NCI-H1436 treated with DMSO at 0.1 percent for 48 hours (cell line): ENCODE measurements at places on chromosomes 6 and 20.

- DNase-seq, result no peak
Observed at GRCh38 chr6:122754191-122754731, 25.3 kb upstream of the FABP7 start.

GRCh38 chr20:53085720-53086119, 113.6 kb downstream of the TSHZ2 start:
- no peak for DNase-seq

GRCh38 chr6:73727114-73727513, 31.1 kb downstream of the CD109 start:
- no peak for DNase-seq

DNA sequence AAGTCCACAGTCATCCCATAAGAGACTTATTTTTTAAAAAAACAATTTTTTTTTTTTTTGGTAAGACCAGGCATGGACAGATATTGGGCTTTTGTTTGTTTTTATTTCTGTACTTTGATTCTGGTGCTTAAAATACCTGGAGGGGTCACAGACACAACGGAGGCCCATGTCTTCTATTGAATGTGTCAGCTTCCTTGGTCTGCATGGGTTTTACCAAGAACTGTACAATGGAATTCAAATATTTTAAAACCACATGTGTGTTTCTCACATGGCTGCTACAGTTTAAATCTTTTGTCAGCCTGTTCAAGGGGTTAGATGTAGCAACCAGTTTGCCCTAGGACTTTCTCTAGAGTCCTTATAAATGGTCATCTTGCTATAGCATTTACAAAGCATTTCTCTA, 139.8 kb downstream of the SOX4 start:
- no peak for DNase-seq

DNA sequence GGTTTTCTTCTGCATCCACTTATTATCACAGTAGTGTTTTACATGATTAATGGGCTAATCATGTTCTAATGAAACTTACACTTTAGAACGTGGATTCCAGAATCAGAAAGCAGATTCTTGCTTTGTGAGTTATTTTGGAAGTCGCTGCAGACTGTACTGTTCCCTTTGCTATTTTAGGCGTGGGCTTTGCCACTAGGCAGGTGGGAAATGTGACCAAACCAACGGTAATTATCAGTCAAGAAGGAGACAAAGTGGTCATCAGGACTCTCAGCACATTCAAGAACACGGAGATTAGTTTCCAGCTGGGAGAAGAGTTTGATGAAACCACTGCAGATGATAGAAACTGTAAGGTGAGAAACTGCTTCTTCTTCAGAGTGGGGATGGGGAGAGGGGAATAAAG, 598 bp downstream of the FABP7 start:
- DNase-seq, result no peak

GRCh38 chr6:154359161-154359574, 2.6 kb upstream of the IPCEF1 start:
- no peak for DNase-seq

- DNase-seq, result no peak
Observed at GRCh38 chr20:55415567-55416142, 589.7 kb downstream of the CBLN4 start.

DNA sequence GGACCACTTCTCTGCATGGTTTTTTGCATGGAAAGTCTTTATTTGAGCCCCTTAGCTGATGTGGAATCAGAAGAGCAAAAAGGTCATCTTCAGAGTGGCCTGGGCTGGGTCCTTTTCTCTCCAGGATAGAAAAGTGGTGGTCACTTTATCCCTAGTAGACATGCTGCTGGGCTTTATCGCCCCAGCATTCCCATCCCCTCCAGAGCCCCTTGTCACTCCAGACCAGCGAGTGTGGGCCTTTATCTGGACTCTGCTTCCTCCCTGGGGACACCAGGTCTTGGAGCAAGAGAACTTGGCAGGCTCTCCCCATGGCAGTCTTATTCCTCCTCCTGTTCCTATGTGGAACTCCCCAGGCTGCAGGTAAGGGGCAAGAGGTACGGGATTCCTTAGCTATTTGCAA, at the start of gene LY6G6F:
Gene LY6G6F, plus strand, starts transcription at position 268 of the 400 bp plus-strand sequence. Its CDS starts 41 bp downstream, at position 309.
- no peak for DNase-seq

GRCh38 chr20:62875419-62876361, 14.1 kb upstream of the TCFL5 start:
- no peak for DNase-seq

GRCh38 chr20:46674253-46675083, 14.8 kb downstream of the TP53RK start:
- DNase-seq, result no peak

- no peak for DNase-seq
Observed at GRCh38 chr6:386688-387266, 4.8 kb upstream of the IRF4 start.

DNA sequence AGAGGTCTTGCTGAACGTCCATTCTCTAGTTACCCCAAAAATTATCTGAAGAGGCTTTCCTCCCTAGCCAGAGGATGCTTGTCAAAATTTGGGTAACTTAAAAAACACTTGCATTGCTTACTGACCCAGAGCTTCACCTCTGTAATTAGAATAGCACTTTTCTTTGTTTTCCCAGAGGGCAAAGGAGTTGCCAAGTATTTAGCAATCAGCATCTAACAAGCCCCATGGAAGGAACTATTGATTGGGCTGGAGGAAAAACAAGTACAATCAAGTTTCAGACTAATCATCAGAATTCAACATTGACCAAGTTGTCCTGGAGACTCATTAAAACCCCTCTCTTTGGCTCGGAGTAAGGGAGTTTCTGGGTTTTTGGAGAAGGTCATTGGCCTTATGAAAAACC, 226.4 kb downstream of the TBC1D7 start:
- DNase-seq, result no peak

- no peak for DNase-seq
Observed at GRCh38 chr6:34059136-34059731, 86.7 kb downstream of the GRM4 start.

DNA sequence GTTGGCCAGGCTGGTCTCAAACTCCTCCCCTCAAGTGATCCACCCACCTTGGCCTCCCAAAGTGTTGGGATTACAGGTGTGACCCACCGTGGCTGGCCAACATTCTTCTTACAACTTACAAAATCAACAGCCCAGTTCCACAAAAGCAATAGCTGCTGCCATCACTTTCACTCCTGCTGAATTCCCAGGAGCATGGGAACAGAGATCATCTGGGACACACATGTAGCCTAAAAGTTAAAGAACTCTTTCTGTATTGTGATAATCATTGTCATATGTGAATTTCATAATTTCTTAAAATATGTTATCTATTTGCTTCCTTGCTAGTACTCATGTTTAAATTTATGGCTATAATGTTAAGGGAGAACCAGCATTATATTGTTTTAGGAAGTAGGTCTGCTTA, 51.7 kb downstream of the NCOA6 start:
- DNase-seq, result no peak

GRCh38 chr20:63519668-63520503, 679 bp upstream of the PPDPF start:
- DNase-seq, result no peak

- no peak for DNase-seq
Observed at GRCh38 chr20:59032713-59033059, 551 bp upstream of the ATP5F1E start.

DNA sequence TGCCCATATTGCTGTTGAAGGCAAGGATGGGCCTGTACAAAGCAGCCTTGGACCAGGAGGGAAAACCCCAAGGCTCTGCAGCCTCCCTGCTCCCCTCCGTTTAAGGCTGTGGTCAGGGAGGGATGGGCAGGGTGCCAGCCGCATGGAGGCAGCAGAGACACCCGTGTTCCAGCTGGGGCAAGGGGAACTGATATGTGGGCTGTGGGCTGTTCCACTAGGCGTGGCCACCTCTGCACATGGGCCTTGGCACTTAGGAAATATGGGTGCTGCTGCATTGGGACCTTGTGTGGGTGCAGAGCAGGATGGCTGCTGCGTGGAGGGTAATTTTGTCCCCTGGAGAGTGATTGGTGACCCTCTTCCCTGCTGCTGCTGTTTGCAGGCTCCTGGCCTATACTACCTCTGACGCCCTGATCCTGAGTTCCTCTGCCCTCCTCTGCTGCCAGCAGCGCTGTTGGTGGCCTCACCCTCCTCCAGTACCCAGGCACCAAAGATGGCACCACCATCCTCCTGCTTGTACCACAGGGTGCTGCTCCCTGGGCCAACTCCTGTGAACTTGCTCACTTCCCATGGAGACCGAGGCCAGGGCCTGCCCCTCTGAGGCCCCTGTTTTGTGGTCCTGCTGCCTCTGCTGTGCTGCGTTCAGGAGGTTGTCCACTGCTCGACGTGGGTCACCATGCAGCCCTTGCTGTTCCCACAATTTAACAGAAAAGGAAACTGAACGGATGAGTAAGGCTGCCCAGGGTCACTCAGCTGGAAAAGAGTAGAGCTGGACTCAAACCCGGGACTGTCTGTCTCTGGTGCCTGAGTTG, 35.3 kb downstream of the PANK2 start:
- DNase-seq, result no peak

DNA sequence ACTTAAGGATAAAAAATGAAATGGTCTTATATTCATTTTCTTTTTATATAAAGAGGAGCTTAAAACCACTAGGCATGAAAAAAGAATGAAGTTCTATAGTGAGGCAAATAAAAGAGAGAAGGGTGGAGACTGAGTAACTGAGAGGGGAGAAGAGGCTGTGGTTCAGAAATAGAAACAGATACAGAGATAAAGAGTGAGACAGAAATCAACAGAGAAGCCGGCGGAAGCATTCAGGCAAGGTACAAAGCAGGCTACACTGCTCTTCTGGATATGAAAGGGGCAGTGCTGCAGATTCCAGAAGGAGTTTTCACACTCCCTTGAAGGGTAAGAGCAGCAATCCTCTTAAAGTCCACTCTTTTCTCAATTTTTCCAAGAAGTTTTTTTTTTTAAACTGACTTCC, 29.9 kb downstream of the NFATC2 start:
- no peak for DNase-seq

DNA sequence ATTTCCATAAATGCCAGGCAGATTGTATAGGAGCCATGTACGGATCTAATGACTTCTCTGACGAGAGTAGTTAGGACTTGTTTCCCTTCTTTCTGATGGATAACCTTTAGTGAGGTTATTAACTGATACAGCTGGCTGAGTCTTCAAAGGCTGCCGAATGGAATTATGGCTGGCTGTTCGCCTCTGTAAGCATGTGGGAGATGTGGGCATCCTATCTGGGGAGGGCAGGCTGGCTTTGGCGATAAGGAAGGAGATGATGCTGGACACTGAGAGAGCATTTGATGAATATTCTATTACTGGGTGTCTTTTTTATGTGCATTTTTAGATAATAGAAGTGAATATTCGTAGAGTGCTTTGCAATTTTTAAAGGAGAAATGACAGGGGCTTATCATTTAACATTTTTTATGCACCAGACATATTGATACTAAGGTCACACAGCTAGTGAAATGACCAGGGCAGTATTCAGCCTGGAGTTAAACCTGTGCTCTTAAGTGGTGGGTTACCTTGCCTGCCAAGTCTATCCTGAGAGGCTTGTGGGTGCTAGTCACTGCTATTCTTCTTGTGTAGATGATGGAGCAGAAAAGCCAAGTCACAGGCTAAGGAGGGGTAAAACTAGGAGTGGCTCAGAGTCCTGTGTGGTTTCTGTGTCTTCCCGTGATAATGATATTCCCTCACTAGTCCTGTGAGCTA, 3.1 kb downstream of the PBOV1 start:
- no peak for DNase-seq

DNA sequence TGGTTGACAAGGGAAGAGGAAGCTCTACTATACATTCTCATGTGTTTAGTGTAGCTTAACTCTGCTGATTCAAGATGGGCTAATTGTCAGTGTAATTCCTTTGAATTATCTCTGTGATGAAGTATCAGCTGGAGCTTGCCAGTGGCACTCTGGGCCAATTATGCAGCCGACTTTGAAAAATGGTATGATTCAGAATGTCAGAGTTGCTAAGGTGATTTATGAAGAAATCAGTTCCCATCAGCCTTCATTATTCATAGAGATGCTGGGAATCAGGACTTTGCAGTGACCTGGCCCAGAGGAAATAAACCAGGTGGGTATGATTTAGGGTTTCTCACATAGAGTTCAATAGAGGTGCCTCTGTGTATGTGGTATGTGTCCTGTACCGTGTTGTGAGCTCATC, 33.4 kb downstream of the KCNS1 start:
- no peak for DNase-seq

- no peak for DNase-seq
Observed at GRCh38 chr20:24768713-24769601, 180.1 kb upstream of the CST7 start.

DNA sequence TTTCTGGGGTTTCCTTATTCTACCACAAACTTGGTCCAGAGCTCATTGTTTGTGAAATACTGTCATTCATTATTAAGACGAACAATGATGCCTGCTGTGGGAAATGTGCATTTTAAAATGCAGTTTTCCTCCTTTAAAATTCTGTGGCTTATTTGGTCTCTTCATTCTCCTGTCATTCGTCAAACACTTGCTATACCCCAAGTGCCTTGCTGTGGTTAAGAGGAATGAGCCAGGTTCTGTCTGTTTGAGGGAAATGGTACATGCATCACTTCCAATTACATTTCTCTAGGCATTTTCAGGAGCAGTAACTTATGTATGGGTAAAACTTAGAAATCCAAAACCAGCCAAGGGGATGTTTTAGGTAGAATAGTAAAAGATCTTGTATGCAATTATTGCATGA, 1087.7 kb downstream of the KIF16B start:
- no peak for DNase-seq

DNA sequence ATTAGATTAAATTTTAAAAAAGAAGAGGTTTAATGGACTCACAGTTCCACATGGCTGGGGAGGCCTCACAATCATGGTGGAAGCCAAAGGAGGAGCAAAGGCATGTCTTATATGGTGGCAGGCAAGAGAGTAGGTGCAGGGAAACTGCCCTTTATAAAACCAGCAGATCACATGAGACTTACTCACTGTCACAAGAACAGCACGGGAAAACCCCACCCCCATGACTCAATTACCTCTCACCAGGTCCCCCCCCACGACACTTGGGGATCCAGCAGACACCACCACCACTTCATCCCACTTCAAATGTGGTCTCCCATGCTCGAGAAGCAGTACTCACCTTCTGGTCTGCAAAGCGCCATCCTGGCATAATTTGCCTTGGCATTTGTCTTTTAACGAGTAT, 24.6 kb downstream of the MTFR2 start:
- no peak for DNase-seq

DNA sequence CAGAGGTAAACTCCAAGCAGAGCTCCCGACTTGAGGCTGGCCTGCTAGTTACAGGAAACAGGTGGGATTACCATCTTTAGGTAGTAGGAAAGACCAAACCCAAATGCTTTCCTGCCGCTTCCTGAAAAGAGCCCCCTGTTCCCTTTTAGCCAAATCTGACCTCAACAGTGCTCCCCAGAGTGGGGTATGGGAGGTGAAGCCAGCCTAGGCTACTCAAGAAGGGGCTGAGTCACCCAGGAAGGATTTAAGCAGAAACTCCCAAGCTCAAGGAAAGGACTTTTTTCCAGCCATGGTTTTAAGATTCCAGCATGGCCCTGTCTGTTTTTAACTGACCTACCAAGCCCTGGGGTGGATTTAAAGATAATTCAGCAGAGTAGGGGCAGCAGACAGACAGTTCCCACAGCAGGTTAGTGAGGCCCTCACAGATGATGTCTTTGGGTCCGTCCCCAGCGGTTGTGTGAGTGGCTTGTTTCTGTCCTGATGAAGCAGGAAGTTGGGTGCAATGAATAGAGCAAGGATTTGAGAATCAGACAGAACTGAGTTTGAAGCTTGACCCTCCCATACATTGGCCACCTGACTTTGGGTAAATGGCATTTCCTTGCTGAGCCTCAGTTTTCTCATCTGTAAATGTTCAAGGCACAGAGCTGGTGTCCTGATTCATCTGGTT, 76.9 kb upstream of the MAFB start:
- DNase-seq, result no peak

- DNase-seq, result no peak
Observed at GRCh38 chr20:34578025-34578424, 19.5 kb downstream of the MAP1LC3A start.

- no peak for DNase-seq
Observed at GRCh38 chr20:2227861-2228260, 67.9 kb upstream of the TGM3 start.
